Foreskin keratinocyte (primary cell): ENCODE measurements at places on chromosomes 12 and 14. TPM values are rescaled to one million over a fixed set of nuclear protein-coding genes. Genes with fewer than 3 reads are reported as not detected.

LMNTD1 gene
- not detected in 2 replicates for total RNA-seq

RGS6 gene
- total RNA-seq: not detected in 2 replicates

PTPRR gene
- 0.14 and 0.95 TPM in 2 replicates for total RNA-seq

CLBA1 gene
- 7.4 and 8.3 TPM in 2 replicates for total RNA-seq

CCDC197 gene
- total RNA-seq: not detected in 2 replicates

MVK gene
- total RNA-seq: 52.2 and 55.9 TPM in 2 replicates

ACOT4 gene
- 1.1 and 1.2 TPM in 2 replicates for total RNA-seq

HOXC12 gene
- total RNA-seq: 2.3 and 4.4 TPM in 2 replicates

A2M gene
- 0.10 TPM in 1 of 2 replicates, not detected in the other for total RNA-seq

ADAM21 gene
- 0.28 and 0.44 TPM in 2 replicates for total RNA-seq

KRT86 gene
- 0.04 TPM in 1 of 2 replicates, not detected in the other for total RNA-seq

PRB2 gene
- not detected in 2 replicates for total RNA-seq

TC2N gene
- total RNA-seq: 16.7 and 22.8 TPM in 2 replicates

C12orf50 gene
- total RNA-seq: not detected in 2 replicates

FOXM1 gene
- total RNA-seq: 70.0 and 91.0 TPM in 2 replicates

ANKRD33 gene
- not detected in 2 replicates for total RNA-seq

SLC5A8 gene
- total RNA-seq: 0.10 and 0.14 TPM in 2 replicates

TNS2 gene
- total RNA-seq: 1.5 and 4.3 TPM in 2 replicates
